Hypothalamus (tissue), 51 donors: ENCODE measurements at places on chromosomes 11 and 22.
A peak's percentile ranks its signal among the peaks of the same experiment; 100 is the strongest.

DNA sequence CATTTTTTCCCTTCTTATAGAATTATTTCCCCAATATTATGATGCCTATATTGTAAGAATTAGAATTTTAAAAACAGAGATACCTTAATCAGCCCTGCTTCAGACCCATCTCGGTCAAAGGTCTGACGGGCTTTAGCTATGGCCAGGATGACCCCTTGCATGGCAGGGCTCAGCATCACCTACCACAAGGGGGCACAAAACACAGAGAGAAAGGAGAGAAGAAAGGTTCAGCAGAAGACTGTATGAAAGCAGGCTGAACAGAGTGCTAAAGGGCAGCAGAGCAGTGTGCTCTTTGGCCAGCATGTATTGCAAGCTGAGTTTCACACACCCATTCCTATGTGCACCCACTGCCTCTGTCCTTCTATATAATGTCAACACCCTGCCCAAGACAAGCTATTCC, 26.8 kb downstream of the CLDN25 start:
- no peak for DNase-seq

DNA sequence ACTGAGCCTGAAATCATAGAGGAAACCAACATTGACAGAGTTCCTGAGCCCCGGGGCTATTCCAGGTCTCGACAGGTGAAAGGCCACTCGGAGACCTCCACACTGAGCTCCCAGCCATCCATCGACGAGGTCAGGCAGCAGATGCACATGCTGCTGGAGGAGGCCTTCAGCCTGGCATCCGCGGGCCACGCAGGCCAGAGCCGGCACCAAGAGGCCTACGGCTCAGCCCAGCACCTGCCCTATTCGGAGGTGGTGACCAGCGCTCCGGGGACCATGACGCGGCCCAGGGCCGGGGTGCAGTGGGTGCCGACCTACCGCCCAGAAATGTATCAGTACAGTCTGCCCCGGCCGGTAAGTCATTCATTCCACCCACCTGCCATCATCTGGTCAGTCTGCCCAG, 54.9 kb downstream of the C11orf91 start:
- no peak for DNase-seq

- no peak for DNase-seq
Observed at GRCh38 chr11:89612096-89612495, 98.0 kb upstream of the TRIM77 start.

GRCh38 chr11:114440971-114441763, 1.9 kb downstream of the REXO2 start:
- no peak for DNase-seq

DNA sequence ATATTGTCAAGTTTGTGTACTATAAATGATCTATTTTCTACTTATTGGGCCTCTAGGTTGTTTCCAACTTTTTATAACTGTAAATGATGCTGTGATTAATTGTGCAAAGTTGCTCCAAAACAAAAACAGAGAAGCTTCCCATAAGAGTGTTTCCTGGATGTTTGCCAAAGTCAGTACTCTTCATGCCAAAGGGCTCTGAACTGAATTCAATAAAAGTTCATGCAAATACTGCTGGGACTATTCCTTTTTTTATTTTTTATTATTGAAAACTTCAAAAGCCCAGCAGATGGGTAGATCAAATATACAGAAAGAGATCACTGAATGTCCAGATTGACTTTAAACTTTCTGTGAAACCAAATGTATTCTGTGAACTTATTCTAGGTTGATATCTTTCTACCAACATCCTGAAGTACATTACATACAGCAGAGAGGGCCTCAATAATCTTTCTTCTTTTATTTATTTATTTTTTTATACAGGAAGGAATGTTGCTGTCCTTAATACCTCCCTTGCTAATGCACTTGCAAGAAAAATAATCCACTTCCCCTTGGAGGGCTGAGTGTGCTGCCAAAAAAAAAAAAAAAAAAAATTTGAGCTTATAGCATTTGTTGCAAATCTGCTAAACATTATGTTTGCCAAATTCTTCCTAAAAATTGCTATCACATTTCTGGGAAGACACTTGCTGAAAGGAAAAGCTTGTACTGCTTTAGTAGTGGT, 53.0 kb downstream of the CTSC start:
- DNase-seq: no peak

- DNase-seq: no peak
Observed at GRCh38 chr11:69637941-69638871, 2.8 kb upstream of the CCND1 start.

GRCh38 chr11:81674211-81674610, 1059.5 kb downstream of the FAM181B start:
- no peak for DNase-seq

DNA sequence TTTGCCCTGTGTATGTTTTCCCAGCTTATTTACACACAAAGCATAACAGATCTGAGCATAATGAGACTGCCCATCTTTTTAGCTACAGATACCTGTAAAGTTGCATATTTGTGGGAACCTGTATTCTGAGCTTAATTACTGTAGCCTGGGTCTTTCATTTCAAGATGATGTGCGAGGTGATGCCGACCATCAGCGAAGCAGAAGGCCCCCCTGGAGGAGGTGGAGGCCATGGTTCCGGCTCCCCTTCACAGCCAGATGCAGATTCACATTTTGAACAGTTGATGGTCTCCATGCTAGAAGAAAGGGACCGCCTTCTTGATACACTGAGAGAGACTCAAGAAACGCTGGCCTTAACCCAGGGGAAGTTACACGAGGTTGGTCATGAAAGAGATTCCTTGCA, 1.5 kb downstream of the PPFIA1 start:
- no peak for DNase-seq

GRCh38 chr11:548700-549603, 11.6 kb downstream of the LMNTD2 start:
- no peak for DNase-seq

DNA sequence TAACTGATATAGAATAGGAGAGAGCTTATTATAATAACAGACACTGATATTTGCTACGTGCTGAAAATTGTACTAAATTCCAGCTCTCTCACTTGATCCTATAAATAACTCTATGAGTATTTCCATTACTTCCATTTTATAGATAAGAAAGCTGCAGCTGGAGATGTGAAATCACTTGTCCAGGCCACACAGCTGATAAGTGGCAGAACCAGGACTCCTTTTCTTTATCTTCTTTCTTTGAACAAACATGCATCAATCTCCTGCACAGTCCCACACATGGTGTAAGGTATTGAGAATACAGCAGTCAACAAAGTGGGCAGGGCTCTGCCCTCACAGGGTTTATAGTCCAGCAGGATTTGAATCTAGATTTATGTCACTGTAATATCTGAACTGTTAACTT, 652.1 kb downstream of the NELL1 start:
- DNase-seq: no peak

- DNase-seq: no peak
Observed at GRCh38 chr11:103322821-103323220, 213.6 kb downstream of the DYNC2H1 start.

- DNase-seq: no peak
Observed at GRCh38 chr11:85874265-85874664, 19.1 kb downstream of the CCDC83 start.

DNA sequence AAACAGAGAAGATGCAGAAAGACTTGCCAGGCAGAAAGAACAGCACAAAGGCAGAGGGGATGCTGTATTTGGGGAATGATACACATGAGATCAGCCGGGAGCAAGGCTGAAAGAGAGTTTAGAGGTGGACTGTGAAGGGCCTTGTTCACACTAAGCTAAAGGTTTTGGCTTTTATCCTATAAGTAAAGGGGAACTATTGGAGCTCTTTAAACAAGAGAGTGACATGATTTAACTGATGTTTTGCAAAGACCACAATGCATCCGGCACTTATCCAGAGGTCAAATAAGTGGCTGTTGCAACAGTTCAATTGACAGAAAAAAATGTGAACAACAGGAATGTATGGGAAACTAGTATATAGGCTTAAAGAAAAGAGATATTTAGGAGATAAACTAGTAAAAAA, 64.7 kb upstream of the RRAS2 start:
- no peak for DNase-seq

DNA sequence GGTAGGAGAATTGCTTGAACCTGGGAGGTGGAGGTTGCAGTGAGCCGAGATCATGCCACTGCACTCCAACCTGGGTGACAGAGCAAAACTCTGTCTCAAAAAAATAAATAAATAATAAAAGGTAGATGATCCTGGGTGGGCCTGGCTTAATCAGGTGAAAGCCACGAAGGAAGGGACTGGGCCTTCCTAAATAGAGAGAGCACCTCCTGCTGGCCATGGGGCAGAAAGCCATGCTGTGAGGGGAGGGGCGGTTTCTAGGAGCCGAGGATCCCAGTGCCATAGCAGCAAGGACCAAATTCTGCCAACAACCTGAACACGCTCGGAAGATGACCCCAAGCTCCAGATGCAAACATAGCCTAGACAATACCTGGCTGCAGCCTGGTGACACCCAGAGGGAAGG, 24.5 kb upstream of the DGKZ start:
- no peak for DNase-seq

GRCh38 chr11:26323837-26324236, 8.1 kb upstream of the ANO3 start:
- no peak for DNase-seq

DNA sequence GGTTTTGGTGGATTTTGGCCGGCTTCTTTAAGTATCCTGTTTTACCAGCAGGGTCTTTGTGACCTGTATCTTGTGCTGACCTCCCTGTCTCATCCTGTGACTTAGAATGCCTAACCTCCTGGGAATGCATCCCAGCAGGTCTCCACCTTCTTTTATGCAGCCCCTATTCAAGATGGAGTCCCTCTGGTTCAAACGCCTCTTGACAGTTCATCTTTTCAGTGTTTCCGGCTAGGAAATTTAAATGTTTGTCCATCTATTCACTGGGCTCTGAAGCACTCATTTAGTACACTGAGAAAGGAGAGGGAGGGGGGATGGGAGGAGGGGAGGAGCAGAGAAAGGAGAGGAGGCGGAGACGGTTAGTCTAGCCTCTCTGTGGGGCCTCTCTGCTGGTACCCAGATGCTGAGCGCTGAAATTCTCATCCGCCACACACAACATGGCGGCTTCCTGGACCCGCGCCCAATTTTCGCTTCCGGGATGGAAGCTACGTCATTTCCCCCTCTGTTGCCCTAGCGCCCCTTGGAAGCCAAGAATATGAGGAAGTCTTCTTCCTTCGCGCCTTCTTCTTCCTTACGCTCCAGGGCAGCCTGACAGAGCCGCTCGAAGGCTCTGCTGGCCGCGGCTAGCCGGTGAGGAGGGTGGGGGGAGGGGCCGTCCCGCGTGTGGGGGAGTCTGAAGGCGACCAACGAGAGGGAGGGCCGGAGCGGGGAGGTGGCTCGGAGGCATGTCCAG, 69.0 kb upstream of the SYT13 start:
- peak; percentile 82 for DNase-seq

GRCh38 chr11:110077831-110078325, 15.3 kb upstream of the ZC3H12C start:
- DNase-seq: no peak

GRCh38 chr22:38716271-38716670, 10.5 kb downstream of the GTPBP1 start:
- DNase-seq: no peak

GRCh38 chr11:35905646-35906276, 38.1 kb upstream of the LDLRAD3 start:
- DNase-seq: no peak

DNA sequence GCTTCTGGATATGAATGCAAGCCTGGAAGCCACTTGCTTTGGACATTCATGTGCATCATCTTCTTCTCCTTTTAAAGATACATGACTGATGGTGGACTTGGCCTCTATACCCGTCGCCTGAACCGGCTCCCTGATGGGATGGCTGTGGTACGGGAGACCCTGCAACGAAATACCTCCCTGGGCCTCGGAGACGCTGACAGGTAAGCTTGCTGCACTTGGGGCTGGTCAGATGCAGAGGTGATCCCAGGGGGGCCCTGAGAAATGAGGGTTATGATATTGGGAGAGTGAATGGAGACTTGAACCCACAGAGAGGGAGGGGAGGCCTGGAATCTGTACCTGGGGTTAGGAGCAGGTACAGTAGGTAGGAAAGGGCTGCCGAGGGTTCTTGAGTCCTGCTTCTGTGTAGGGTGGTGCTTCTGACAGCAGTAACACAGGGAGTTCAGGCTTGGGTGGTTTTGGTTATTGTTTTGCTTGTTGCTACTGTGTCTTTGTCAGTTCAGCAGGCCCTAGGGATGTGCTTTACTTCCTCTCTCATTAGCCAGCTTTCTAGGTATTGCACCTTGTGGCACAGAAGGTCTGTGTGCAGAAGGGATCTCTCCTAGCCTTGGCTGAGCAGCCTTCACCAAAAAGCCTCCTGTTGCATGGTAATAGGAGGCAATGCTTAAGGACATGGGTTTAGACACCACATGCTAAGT, 176.1 kb downstream of the DBX1 start:
- DNase-seq: no peak

DNA sequence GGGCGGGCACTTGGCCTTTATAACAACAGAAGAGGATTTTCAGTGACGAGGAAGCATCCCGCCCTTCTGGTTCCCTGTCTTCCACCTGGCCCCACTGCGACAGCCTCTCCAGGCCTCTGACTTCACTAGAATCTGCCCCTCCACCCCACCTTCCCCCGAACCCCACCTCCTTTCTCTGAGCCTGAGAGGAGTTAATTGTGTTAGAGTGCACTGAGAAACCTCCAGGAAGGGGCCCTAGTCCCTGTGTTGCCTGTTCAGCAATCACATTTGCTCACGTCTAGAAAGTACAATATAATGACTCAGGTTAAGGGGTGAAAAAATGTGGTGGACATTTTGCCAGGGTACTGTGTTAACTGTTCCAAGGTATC, 38.8 kb downstream of the PTPRJ start:
- no peak for DNase-seq

GRCh38 chr11:21476588-21476987, 716.3 kb upstream of the ANO5 start:
- no peak for DNase-seq

DNA sequence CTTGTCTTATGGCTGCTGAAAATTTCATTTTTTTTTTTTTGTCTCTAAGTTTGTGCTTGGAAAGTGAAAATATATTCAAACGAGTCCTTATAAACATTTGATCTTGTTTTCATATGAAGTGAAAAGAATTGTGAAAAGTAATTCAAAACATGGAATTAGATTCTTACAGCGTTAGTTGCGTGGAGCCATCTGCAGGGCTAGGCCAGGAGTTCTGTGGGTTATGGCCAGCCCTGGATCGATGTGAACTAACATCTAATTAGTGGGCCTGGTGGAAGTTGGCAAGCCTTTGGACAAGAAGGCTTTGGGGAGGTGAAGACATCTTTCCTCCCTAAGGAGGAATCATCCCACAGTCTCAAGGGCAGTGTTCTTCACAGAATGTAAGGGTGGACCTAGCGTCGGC, 37.2 kb downstream of the PARVA start:
- DNase-seq: no peak

- DNase-seq: no peak
Observed at GRCh38 chr11:131137046-131137445, 220.8 kb upstream of the SNX19 start.

GRCh38 chr22:29106839-29107238, 34.0 kb downstream of the KREMEN1 start:
- DNase-seq: no peak

- no peak for DNase-seq
Observed at GRCh38 chr11:30546334-30546733, 39.8 kb downstream of the MPPED2 start.

DNA sequence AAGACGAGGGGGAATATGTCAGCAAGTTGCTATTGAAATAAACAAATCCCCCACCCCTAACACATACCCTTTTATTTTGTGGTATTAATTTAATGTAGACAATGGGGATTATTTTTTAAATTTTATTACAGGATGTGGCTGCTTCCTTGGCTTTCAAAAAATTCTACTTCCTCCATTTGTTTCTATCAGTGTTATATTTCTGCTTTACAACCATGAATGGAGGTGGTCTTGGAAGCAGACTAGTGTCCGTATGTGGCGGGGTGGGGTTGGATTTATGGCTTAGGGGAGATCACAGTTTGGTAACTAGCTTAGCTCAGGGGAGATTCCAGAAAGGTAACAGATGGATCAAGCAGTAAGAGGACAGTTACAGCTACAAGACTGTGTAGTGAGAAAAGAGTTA, 39.3 kb upstream of the PICALM start:
- no peak for DNase-seq
